ENCODE measurements at places on chromosomes 7 and 10.

DNA sequence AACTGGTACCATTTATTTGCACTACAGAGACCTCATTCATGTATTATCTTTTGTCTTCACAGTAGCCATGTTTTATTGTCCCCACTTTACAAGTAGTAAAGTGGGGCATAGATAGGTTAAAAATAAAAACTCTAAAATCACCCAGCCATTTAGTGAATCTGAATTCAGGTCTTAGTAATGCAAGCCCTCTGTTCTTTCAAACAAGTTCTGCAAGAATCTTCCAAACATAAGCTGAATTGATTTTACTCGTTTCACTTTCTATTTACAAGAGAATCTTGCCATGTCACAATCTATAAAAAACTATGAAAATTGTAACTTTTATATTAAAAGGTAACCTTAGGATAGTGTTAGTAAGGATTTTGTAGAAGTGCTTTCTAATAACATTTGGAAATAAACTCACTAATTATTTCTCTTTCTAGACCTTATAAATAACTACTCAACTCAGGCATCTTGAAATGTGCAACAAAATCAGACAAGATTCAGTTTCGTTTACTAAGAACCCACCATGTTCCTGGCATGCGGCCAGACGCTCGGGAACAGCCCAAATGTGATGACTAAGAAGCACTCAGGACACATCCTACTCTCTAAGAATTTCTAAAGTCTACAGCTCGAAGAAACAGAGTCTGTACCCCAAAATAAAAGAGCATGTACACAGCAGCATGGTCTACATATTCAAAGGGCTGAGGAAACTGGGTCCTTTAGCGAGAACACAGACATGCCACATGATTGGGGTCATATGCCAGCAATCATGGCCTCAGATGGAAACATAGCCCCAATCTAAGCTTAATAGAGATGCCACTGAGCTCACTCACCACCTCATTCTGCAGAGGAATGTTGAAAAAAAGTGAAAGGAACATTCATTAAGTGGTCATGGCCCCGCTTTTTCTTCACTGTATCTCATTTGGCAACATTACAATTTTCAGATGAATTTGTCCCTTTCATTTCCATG, 167.6 kb downstream of the AMPH start:
- no peak for ATAC-seq

GRCh38 chr10:34710391-34710751, 104.7 kb downstream of the PARD3 start:
- peak; percentile 74 for ATAC-seq

GRCh38 chr10:43316988-43317387, 50.1 kb upstream of the RASGEF1A start:
- ATAC-seq = no peak

DNA sequence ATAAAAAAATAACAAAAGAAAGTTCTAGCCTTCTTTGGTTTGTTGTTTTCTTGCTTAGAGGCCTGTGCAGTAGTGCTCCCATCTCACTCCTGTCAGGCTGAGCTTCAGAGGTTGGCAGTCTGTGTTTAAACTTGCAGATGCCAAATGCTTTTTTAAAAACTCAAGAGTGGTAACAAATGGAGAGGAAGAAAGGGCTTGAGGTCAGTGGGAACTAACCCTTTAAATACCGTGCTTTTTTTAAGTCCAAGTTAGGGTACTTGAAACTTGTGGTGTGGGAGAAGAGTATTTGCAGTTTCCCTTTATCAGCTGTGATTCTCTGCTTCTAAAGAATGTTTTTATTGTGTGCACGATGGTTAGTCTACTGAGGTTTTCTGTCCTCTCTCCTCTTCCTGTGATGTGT, 29.4 kb downstream of the ZRANB1 start:
- ATAC-seq = no peak

All from gastroesophageal sphincter (tissue), 4 donors.